ENCODE measurements at places on chromosomes 2 and 18. TPM values are rescaled to one million over a fixed set of nuclear protein-coding genes. Genes with fewer than 3 reads are reported as not detected.

- no peak for ATAC-seq
These were observed 7.4 kb downstream of the CYB5A start for GRCh38 chr18:74284191-74284979.

- ATAC-seq: no peak
These were observed 80.9 kb downstream of the NCOA1 start for GRCh38 chr2:24571828-24572442.

DNA sequence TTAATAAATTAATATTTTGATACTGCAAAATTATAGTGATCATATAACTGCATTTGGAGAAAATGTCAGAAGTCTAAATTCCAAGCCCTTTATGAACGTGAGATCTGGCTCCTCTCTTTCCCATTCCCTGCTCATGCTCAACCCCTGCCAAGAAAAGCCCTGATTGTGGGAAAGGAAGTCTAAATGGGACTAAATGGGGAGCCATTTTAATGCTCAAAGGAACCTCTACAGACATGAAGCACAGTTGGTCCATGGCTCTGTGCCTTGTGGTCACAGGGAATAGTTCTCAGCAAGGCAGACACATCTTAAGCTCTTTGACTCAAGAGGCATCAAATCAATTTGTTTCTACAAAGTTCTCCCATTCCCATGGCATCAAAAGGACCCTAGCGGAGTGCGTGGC lies 29.3 kb upstream of the INSIG2 start:
- no peak for ATAC-seq

DNA sequence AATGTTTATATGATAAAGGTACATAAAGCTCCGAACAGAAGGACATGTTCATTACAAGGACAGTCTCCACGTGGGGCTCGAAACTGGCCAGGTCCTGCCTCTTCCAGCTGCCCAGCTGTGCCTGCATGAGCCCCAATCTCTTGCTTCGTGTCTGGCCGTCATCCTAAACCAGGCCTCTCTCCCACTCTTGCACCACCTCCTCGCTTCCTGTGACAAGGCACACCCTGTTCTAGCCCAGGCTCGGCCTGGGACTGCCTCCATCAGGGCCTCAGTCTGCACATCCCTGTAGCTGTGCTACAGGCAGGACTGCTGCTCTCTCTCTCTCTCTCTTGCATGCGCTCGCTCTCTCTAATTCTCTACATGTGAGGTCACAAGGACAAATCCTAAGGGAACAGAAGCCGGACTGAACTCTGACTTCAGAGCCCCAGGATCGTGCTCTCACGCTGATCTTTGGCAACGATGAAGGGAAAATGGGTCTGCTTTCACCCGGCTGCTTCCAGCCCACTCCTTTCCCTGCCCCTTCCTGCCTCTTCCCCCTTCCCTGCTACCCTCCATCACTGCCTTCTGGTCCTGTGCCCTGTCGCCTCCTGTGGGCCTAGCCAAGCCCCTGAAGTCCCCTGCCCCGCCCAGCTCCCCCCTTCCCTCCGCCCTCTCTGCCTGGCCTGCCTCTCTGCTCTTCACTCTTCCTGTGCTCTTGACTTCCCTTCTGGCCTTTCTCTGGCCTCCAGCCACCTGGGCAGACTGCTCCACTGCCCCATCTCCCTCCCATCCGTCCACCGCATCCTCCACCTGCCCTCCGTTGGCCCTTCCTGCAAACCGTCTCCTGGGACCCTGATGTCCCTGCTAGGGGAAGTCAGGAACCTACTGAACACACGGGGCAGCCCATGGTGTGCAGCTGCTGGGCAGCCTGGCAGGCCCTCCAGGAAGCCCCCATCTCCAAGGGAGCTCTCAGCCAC lies 7.8 kb upstream of the GPR55 start:
- no peak for ATAC-seq

The LYPD1 gene
- 1.6 TPM for total RNA-seq

The AFG3L2 gene
- total RNA-seq: 43.1 TPM

The CDCA7 gene
- 14.5 TPM for total RNA-seq

The MC5R gene
- 0.28 TPM for total RNA-seq

The FN1 gene
- total RNA-seq: 24.2 TPM
